ENCODE measurements at places on chromosomes 16 and 17.

DNA sequence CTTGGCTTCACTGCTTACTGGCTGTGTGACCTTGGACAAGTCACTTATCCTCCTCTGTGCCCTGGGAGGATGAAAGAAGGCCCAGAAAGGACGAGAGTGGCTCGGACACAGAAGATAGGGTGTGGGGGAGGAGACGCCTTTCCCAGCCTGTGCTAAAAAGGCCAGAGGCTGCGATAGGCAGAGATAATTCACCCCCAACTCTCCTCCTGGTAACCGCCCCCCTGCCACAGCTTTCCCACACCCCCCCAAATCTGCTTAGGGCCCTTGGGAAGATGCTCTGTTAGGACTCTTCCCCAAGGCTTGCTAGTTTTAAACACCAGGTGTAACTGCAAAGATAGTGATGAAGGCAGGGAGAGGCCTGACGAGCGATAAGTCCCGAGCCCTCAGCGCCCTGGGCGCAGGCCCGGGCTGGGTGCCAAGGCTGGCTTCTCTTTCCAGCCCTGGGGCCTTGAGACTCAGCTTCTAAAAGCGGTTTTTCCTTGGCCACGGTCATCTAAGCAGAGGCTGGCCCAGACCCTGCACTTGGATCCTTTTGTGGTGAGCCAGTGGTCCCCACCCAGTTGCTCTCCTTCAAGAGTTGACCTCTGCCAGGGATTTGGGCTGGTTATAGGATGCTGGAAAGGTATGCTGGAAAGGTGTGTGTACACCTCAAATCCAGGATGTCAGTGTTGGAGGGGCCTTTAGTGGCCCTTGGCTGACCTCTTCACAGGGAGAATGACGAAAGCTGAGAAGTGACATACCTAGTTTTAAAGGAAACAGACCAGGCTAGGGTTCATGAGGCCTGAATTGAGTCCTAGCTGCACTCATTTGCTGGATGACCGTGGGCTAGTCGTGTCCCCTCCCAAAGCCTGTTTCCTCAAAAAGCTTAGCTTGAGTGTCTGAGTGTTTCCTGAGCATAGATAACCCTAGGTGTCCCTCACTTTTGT lies 3.4 kb upstream of the PPP1R9B start:
- peak overlapping the region; percentile 86 for H3K27ac ChIP-seq
- no peak overlapping the region for H3K4me3 ChIP-seq
- peak; percentile 99 for DNase-seq
- peaks cover 47% of the 10 kb centered on the region for H3K4me1 ChIP-seq

- H3K36me3 ChIP-seq = no peaks in the 10 kb centered on the region
- H3K27ac ChIP-seq = no peak overlapping the region
- H3K4me1 ChIP-seq = peaks cover 36% of the 10 kb centered on the region
- H3K27me3 ChIP-seq = no peaks in the 10 kb centered on the region
- H3K4me3 ChIP-seq = no peak overlapping the region
Measured at GRCh38 chr17:75636381-75637142, 3.3 kb downstream of the SMIM5 start.

- H3K27me3 ChIP-seq = no peaks in the 10 kb centered on the region
- H3K27ac ChIP-seq = peak overlapping the region; percentile 81
- H3K4me1 ChIP-seq = peaks cover 32% of the 10 kb centered on the region
- H3K36me3 ChIP-seq = peaks cover 23% of the 10 kb centered on the region
- no peak overlapping the region for H3K4me3 ChIP-seq
Measured at GRCh38 chr17:2634361-2634960, 41.0 kb downstream of the PAFAH1B1 start.

GRCh38 chr17:38725066-38725465 lies 5.1 kb upstream of the CISD3 start:
- H3K4me3 ChIP-seq = no peak overlapping the region
- H3K4me1 ChIP-seq = no peaks in the 10 kb centered on the region
- no peak for DNase-seq
- H3K27me3 ChIP-seq = no peaks in the 10 kb centered on the region
- H3K36me3 ChIP-seq = peaks cover 6% of the 10 kb centered on the region
- H3K27ac ChIP-seq = no peak overlapping the region

DNA sequence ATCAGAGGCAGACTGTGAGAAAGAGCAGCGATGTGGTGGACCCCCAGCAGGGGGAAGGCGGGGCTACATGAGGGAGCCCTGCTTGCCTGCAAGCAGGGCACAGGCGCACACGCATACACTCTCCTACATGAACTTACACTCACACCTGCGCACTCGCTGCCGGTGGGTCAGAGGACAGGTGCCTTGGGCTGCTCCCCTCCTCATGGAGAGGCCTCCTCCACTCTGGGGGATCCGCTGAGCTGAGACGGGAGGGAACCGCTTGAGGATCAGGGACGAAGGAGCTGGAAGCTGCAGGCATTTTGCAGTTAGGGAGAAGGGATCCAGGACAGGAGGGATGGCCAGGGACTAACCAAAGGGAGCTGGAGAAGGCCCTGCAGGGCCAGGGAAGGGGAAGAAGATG lies 14.2 kb downstream of the OSBPL7 start:
- H3K4me1 ChIP-seq = peaks cover 40% of the 10 kb centered on the region
- H3K27me3 ChIP-seq = no peaks in the 10 kb centered on the region
- DNase-seq = no peak
- H3K4me3 ChIP-seq = no peak overlapping the region
- H3K36me3 ChIP-seq = peaks cover 24% of the 10 kb centered on the region

GRCh38 chr16:57889960-57890751 lies 80.8 kb downstream of the CNGB1 start:
- H3K4me3 ChIP-seq = no peak overlapping the region
- no peak overlapping the region for H3K27ac ChIP-seq
- no peaks in the 10 kb centered on the region for H3K36me3 ChIP-seq
- no peak for DNase-seq
- no peaks in the 10 kb centered on the region for H3K27me3 ChIP-seq

DNA sequence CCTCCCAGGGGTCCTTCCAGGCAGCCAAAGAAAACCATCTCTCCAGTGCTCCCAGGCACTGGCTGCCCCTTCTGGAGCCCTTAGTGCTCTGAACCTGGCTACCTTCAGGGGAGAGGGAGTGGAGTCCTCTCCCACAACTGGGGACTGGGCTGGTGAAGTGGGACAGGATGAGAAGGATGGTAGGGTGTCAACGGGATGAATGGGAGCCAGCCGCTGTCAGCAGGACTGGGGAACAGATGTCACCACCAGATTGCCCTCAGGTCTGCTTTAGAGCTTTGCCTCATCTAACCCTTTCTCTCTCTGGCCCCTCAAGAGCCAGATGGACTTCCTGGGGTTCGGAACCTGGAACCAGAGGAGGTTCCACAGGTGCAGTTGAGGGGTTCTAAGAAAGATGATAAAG lies 488 bp upstream of the SEBOX start:
- peaks cover 10% of the 10 kb centered on the region for H3K4me1 ChIP-seq
- no peak overlapping the region for H3K4me3 ChIP-seq
- DNase-seq = no peak

DNA sequence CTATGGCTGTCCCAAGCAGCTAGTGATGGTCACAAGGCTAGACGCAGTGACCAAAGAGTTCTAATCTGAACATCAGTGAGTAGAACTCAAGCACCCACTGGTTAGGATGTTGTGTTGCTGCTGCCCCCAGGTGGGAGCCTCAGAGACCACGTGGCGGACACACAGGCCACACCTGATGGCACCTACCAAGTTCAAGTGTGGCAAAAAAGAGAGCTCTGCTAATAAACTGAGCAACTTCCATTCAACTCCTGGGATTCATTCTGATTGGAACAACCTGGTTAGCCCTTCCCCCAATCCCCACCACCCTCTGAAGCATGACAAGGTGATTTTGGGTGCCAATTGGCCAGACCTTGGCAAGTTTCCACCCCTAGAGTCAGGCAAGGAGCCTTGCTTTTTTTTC lies 3.5 kb upstream of the LCMT1 start:
- no peak overlapping the region for H3K27ac ChIP-seq
- peaks cover 35% of the 10 kb centered on the region for H3K4me1 ChIP-seq
- H3K36me3 ChIP-seq = no peaks in the 10 kb centered on the region
- H3K27me3 ChIP-seq = no peaks in the 10 kb centered on the region

DNA sequence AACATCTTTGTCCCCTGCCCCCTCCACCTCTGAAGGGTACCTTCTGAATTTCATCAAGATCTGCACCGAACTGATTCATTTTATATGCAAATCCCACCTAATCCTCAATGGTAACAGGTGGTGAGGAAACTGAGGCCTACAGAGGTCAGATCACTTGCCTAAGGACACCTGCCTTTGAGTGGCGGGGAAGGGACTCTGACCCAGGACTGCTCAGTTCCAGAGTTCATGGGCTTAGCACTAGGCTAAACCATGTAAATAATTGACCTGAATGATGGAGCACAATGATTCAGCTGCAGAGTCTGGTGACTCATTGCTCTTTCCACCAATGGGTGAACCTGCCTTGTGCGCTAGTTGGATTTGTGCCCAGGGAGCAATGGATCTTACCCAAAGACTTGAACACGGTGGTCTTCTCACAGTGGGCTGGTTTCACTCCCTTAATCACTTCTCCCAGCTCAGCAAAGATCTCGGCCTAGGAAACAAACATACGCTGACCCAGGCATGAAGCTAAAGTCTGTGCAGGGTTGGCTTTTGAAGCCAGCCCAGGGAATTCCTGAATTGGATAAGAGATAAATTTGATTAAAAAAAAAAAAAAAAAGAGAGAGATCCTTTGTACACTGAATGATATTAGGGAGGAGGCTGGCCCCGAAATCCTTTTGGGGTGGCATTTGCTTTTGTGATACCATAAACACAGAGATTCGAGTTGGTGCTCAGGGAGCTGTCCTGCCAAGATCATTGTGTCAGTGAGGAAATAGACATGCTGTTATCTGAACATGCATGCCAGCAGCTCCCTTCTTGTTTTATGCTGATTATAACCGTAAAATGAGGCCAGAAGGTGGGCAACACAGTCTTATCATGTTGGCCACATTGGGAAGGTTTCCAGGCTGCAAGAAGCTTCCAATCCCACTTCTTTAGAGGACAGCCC lies 17.0 kb downstream of the CRYM start:
- no peaks in the 10 kb centered on the region for H3K4me1 ChIP-seq
- no peak overlapping the region for H3K4me3 ChIP-seq
- H3K27me3 ChIP-seq = peaks cover 19% of the 10 kb centered on the region
- DNase-seq = no peak
- H3K27ac ChIP-seq = no peak overlapping the region

- DNase-seq = no peak
- peaks cover 10% of the 10 kb centered on the region for H3K27me3 ChIP-seq
- H3K36me3 ChIP-seq = no peaks in the 10 kb centered on the region
- no peaks in the 10 kb centered on the region for H3K4me1 ChIP-seq
- H3K4me3 ChIP-seq = no peak overlapping the region
- no peak overlapping the region for H3K27ac ChIP-seq
Measured at GRCh38 chr16:29192329-29193247, 207.7 kb downstream of the LAT start.

DNA sequence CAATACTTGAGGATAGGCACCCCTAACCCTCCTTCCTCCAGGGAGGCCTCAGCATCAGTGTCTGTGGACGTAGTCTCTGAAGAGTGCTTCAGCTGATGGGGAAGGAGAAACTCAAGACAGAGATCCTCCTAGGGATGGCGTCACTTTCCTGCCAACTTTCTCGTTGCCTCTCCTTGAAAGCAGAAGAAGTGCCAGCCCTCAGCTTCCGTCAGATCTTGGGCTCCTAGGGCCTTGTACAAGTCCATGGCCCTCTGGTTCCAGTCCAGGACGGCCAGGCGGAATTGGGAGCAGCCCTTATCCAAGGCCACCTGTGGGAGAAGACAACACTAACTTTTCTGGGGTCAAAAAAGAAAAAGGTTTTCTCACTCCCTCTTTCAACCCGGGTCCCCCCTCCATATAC lies 1.3 kb downstream of the SAT2 start:
- no peak for DNase-seq
- H3K4me3 ChIP-seq = no peak overlapping the region
- H3K27me3 ChIP-seq = no peaks in the 10 kb centered on the region
- no peak overlapping the region for H3K27ac ChIP-seq
- peaks cover 4% of the 10 kb centered on the region for H3K4me1 ChIP-seq

- H3K27me3 ChIP-seq = no peaks in the 10 kb centered on the region
- H3K4me1 ChIP-seq = peaks cover 32% of the 10 kb centered on the region
- no peaks in the 10 kb centered on the region for H3K36me3 ChIP-seq
- peak; percentile 44 for DNase-seq
- H3K27ac ChIP-seq = peak overlapping the region; percentile 50
- H3K4me3 ChIP-seq = no peak overlapping the region
Measured at GRCh38 chr17:59330053-59330942, 1.2 kb upstream of the YPEL2 start.

GRCh38 chr16:3773663-3774062 lies 56.3 kb upstream of the TRAP1 start:
- H3K27me3 ChIP-seq = no peaks in the 10 kb centered on the region
- H3K4me3 ChIP-seq = no peak overlapping the region
- H3K36me3 ChIP-seq = peaks cover 29% of the 10 kb centered on the region

GRCh38 chr16:3009568-3010390 lies 2.9 kb upstream of the CLDN9 start:
- DNase-seq = peak; percentile 94
- H3K27me3 ChIP-seq = no peaks in the 10 kb centered on the region
- no peaks in the 10 kb centered on the region for H3K36me3 ChIP-seq

DNA sequence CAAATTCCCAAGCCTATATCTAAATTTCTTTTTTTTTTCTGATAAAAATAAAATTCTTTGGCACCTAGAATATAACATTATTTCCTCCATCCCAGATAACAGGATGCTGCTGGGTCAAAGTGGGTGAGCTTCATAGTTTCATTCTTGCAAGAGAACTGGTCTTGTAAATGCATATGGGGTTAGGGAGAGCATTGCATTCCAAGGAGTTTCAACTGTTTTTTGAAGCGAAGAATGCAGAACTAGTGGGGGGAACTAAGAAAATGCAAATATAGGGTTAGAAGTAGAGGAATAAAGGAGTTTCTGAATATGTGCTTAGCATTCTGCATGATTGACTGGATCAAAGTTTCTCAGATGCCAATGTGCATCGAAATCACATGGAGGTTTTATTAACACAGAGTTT lies 347.2 kb upstream of the XYLT1 start:
- H3K4me3 ChIP-seq = no peak overlapping the region
- H3K36me3 ChIP-seq = no peaks in the 10 kb centered on the region
- H3K27ac ChIP-seq = no peak overlapping the region
- peaks cover 32% of the 10 kb centered on the region for H3K27me3 ChIP-seq
- no peak for DNase-seq

All from PC-9 (cell line).